ENCODE measurements at places on chromosomes 6 and 20.

DNA sequence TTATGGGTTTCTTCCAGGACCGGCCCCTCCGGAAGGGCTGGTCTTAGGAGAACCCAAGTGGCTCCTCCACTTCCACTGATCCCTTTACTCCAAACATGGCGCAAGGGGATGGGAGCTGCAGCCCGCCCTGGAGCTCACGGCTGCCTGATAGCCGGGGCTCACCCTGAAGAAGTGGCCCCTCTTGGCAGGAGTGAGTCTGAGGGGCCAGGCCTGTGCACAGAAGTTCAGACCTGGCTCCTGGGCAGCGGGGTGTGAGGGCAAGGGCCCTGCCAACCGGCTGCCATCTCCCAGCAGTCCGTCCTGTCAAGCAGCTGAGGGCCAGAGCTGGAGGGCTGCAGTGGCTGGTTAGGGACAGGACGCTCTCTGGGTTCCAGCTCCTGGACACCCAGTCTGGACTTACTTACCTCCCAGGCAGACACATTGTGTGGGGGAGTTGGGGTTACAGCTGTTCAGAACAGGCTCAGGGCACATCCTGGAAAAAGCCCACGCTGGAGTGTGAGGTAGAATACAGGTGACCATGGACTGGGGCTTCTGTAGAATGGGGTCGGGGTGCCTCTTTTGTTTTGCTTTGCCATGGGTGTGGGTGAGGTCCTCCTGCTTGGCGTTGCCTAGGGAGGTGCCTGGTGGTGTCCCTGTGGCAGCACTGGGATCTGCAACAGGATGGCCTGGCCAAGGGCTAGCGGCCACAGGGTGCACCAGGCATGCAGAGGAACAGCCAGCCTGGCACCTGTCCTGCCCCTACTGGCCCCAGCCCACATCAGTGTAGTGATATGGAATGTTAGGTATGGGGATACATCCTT, 88.4 kb downstream of the ASXL1 start:
- DNase-seq, result no peak

GRCh38 chr20:54268941-54269340, 61.1 kb downstream of the PFDN4 start:
- no peak for DNase-seq

DNA sequence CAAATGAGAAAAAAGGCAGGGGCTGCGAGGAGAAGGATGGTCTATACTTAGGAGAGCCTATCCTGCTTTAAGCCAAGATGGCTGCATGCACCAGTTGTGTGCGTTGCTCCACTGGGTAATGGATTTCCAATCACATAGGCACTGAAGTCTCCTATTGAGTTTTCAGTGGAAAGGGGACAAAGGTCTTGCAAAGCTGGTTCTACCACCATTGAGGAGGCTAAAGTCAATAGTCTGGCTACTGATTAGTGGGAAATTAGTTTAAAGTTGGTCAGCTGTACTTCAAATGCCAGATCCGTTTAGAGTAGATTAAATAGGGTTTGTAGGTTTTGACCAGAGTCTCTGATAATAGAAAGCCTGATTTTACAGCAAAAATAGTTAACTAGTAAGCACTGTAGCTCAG, 104.9 kb downstream of the SESN1 start:
- no peak for DNase-seq

GRCh38 chr20:58751979-58752378, 59.4 kb downstream of the NPEPL1 start:
- DNase-seq, result no peak

- DNase-seq, result no peak
Measured at GRCh38 chr6:106773996-106774629, 144.7 kb downstream of the QRSL1 start.

DNA sequence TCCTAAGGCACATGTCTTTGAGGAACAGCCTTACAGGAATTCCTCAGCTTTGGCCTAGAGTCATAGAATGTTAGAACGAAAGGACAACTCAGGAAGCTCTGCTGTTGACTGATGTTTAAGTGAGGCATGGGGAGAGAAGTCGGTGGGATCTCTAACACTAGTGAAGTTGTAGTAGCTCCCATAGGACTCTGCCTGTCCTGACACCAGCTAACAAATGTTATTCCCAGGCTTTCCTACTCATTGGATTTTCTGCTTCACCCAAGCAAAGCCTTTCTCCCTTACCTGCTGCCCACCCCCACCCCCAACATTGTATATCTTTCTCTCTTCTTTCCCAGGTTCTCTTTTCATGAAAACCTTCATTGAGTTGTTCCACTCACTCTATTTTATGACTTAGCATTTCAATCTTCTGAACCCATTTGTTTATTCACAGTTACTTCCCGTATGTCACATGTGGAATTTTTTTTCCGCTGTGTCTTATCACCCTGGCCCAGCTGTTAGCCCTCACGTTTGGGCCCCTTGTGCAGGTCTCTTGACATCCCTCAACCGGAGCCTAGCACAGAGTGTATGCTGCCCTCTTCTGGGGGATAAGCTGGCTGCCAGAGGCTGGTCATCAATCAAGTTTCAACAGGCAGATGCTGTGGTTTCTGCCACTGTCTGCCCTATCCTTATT, 39.2 kb upstream of the RNF8 start:
- DNase-seq, result peak; percentile 71

- DNase-seq, result no peak
Measured at GRCh38 chr6:140370976-140371870, 996.8 kb upstream of the CITED2 start.

DNA sequence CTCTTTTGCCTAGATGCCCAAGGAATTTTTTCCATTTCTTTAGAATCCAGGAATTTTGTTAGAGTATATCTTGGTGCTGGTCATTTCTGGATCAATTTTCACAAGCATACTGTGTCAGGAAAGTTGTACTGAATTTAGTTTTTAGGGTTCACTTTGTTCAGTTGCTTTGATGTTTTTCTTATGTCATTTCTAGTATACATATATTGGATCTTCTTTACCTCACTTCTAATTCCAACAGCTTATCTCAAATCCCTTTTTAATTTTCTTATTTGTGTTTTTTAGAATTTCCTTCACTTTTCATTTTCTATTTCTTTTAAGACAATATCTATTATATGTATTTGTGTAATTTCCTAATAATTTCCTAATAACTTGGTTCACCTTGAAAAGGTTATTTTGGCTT, 281.0 kb upstream of the AGPAT4 start:
- DNase-seq, result no peak

DNA sequence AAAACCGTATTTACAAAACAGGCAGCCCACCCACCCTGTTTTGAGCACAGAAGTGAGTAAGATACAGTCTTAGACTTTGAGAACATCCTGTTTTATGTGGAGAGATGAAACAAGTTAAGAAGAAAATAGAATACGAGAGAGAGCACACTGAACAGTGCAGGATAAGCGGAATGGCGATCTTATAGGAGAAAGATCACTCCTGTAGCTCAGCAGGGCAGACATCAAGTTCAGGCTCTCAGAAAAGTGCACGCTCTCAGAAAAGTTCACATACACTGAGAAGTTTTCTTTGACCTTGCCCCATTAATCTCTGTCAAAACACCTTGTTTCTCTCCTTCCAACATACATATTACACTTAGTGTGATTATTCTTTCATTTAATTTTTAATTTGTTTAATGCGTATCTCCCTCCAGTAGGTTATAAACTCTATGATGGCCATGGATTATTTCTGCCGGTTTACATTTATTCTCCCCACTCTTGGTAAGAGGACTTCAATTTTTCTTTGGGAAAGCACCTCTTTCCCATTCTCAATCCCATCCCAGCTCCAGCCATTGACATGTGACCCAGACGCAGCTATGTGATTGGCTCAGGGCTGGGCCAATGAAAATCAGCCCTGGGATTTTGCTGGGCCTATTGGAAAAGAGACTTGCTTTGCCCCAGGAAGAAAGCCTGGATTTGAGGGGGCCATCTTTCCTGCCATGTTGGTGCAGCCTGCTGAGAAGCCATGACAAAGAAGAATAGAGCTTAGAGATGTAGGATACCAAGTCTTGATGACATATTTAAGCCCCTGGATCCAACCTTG, 16.2 kb downstream of the KCNB1 start:
- no peak for DNase-seq

GRCh38 chr6:15626878-15627674, 35.8 kb downstream of the DTNBP1 start:
- DNase-seq, result no peak

- no peak for DNase-seq
Measured at GRCh38 chr6:142455957-142456589, 154.3 kb downstream of the ADGRG6 start.

GRCh38 chr6:4599924-4600323, 176.3 kb upstream of the CDYL start:
- no peak for DNase-seq

DNA sequence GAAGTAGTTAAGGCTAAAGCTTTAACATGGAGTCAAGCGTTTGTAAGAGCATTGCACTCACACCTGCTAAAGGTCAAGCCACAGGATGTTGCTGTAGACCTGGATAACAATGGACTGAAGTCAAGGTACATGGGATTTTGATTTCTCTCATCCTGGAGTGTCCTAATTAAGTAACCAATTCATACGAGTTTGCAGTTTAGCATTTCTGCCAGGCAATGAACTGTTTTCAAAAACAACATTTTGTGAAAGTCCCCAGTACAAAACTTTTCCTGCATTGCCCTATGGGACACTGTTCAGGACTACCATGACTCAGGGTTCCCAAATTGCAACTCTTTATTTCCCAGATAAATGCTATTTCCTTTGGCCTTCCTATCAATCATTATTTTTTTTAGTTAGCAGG, 17.4 kb upstream of the SIRPB1 start:
- DNase-seq, result no peak

DNA sequence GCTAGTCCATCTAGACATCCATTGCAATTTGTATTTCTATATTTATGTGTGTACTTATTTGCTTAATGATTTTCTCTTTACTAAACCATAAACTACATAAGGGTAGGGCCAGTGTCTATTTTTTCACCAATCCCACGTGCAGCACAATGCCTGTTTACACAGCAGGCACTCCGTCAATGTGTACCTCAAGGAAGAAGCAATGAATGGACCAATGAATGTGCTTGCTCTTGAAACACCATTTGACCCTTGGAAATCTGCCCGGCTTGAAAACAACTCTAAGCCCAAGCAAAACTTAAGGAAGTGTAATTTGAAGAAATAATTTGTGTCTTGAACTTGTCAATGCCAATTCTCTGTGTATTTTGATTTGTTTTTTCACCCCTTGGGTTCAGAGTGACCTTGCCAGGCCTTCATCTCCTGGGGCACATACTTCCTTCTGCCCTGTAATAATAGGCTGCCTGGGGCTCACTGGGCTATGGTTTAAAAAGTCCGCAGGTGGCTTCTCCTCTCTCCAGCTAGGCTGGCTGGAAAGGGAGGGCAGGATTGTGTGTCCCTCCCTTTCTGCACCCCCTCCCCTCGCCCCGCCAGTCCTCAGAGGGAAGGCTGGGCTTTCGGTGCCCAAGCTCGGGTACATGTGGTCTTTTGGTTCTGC, 140.8 kb upstream of the ARMC2 start:
- no peak for DNase-seq

DNA sequence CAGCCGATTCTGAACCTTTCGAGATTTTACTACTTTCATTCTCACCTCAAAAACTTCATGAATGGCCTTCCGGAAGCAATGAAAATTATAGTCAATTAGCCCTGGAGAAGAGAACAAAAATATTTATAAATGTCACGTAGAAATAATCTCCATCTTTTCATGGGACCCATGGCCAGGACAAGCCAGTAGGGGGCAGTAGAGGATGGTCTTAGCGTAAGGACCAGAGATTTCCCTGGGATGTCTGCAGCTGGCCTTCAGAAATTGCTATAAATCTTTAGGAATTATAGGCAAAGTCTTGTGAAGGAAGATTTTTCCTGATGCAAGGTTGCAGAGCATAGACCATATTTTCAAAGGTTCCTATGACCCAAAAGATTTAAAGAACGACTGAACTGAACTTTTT, 15.6 kb upstream of the UBE2J1 start:
- DNase-seq, result peak; percentile 72

GRCh38 chr6:156552849-156553248, 224.3 kb upstream of the ARID1B start:
- no peak for DNase-seq

GRCh38 chr6:165920896-165921671, 246.6 kb downstream of the TBXT start:
- no peak for DNase-seq

- DNase-seq, result no peak
Measured at GRCh38 chr6:16925461-16925860, 164.2 kb upstream of the ATXN1 start.

DNA sequence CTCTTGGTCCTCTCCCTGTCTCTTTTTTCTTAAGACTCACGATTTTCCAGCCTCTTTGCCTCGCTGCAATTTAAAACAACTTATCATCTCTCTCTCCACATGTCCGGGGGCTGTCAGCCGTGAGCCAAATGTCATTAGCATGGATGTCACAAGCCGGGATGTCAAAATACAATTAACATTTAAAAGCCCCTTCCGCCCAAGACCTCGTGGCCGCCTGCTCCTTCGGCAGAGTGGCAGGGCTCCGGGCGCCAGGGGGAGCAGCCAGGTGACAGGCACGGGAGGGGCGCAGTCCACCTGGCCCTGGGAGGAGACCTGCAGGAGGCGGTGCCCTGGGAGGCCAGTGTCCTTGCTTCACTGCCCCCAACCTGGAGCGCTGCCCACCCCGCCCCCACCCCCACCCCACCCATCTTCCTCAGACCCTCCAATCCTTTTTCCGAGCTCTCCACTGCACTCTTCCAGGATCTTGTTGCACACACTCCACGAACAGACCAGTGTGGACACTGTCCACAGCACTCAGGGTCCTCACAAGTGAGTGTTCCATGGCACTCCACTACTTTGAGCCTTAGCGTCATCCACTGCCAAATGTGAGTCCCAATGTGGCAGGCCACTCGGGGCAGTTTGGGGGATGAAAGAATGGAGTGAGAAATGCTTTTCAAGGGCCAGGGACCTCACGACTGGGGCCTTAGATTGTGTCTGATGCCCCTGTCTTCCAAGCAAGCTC, 5.6 kb upstream of the GRM4 start:
- no peak for DNase-seq

- DNase-seq, result peak; percentile 53
Measured at GRCh38 chr6:151497905-151498304, 4.1 kb downstream of the CCDC170 start.

GRCh38 chr6:157621406-157621805, 201.6 kb upstream of the SNX9 start:
- no peak for DNase-seq

DNA sequence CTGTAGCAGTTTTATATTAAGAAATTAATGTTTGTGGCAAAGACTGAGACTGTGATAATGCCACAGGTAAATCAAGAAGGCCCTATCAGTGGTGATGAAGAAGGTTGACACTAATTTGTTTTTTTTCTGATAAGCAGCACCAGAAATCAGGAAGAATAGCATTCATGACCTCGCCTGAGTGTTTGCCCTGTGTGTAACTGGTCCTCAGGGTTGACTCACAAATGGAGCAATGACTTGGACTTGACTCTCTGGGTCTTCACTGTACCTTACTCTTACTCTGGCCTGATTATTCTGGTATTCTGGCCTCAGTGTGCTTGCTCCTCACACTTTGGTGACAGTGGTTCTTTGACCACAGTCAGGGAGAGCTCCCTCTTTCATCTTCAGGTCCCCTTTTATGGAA, 243.9 kb downstream of the HAO1 start:
- no peak for DNase-seq

Measured in NB4 (cell line).